Breast epithelium (tissue), 4 donors: ENCODE measurements at places on chromosomes 12 and 14. TPM values are rescaled to one million over a fixed set of nuclear protein-coding genes. Genes with fewer than 3 reads are reported as not detected.

The PPP1R1A gene
- total RNA-seq = 29.7 TPM

GRCh38 chr14:76933515-76933914, 95.0 kb downstream of the IRF2BPL start:
- no peak for DNase-seq

The GZMB gene
- 2.2 TPM for total RNA-seq

DNA sequence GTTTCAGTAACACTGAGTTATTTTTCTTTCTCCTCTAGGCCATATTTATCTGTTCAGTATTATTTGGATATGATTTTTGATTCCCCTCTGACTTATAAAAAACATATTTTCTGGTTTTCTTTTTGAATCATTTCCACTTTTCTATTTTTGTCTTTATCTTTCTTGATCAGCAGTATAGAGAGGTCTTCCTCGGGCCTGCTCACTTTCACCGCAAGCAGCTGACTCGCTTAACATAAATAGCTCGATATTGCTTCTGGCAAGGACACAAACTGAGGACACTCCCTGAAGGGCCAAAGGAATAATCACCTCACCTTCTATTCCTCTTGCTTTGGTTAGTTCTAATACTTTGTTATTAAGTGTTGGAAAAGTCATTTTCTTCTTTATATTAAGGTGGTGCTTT, 25.8 kb upstream of the TRHDE start:
- DNase-seq = no peak

The SCN8A gene
- total RNA-seq = 1.6 TPM

- DNase-seq = no peak
Observed at GRCh38 chr12:121828826-121829225, 25.0 kb downstream of the SETD1B start.

DNA sequence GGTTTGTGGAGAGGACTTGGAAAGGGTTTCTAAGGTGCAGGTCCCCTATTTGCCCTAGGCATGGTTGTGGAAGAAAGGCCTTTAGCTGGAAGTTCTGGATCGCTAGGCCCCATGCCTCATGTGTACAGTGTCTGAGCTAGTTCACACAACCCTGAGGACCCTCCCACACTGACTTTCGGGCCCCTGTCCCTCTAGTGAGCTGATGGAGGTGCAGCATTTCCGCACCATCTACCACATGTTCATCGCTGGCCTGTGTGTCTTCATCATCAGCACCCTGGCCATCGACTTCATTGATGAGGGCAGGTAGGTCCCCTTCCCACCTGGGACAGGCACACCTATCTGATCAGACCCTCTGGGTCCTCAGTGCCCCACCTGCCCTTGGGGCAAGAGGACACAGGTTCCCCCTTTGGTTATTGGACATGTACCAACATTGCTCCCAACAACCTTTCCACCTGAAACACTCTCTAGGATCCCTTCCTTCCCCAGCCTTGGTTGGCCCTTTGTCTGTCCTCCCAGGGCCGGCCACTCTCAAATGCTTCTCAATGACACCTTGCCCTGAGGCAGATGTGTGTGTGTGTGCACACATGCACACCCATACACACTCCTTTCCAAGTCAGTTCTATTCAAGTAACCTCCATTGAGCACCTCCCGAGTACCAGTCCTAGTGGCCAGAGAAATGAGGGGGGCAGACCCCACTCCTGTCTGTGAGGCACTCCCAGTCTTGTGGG, 2.6 kb downstream of the SOAT2 start:
- DNase-seq = no peak
